ENCODE measurements at places on chromosomes 13 and 19.
A peak's percentile ranks its signal among the peaks of the same experiment; 100 is the strongest.

DNA sequence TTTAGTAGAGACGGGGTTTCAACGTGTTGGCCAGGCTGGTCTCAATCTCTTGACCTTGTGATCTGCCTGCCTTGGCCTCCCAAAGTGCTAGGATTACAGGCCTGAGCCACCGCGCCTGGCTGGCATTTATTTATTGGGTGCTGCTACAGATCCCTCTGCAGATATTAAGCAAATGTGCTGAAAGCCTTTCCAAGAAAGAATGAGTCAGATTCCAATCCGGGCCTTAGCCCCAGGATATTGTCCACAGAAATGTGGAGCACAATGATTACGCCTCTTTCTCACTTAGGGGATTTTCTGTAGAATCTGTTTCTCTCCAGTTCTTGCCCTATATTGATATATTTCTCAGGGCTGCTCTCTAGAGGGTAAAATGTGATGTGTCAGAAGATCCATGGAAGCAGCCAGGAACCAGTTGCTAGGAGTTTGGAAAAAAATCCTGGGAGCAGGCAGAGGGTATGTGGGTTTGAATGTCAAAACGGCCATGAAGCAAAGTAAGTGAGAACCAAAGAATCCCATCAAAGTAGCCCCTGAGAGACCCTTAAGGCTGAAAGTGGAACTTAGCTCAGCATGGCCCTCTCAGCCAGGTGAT is 24.8 kb upstream of the IGFL4 start:
- no peak for DNase-seq

DNA sequence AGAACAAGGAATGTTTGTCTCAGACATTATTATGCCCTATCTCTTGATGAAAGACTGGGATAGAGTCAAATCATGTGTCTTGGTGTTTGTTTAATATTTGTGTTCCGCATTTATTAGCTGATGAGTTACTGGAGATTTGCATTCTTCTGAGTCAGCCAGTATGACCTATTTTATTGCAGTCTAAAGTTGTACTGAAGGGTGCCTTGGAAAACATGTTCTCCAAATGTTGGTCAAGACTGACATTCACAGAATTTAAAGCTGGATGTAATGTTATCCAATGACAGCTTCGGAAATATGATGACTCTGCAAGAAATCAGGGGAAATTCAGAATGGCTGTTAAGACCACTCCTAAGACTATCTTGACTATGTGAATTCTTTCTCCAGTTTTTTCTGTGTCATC is 134.0 kb downstream of the KCNRG start:
- DNase-seq, result no peak

GRCh38 chr13:71758828-71759227 is 108.2 kb downstream of the DACH1 start:
- no peak for DNase-seq

GRCh38 chr19:10797541-10798256 is 38.3 kb downstream of the TMED1 start:
- peak; percentile 79 for DNase-seq

GRCh38 chr13:110215606-110216005 is 91.4 kb downstream of the COL4A1 start:
- no peak for DNase-seq

DNA sequence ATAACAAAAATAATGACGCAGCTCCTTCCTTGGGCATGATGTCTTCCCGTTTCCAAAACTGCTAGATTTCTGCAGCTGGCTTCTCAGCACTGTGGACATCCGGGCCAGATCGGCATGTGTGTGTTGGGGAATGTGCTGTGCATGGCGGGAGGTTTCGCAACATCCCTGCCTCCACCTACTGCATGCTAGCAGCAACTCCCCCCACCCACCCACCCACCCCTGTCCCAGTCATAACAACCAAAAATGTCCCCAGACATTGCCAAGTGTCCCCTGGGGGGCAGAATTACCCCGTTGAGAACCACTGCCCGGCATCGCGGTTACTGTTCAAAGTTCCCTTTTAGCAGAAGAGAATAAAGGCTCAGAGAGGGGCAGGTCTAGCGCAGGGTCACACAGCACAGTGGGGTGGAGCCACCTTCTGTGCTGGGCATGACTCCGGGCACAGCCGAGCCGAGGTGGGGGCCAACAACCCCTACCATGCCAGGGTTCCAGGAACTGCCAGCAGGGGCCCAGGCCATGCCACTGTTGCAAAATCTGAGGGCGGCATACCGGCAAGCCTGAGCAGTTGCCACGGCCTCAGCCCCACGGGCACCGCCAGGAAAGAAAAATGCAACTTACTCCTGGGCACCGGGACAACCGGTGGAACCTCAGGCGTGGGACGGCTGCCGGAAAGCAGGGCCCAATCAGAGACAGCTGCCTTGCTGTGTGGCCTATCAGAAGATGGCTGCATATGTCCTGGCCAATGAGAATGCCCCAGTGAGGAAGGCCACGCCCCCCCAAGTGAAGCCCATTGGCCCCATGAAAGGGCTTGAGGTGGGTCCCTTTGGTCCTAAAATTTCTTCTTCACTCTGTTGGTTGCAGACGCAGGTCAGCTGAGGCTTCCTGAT is 22.5 kb upstream of the NFIC start:
- no peak for DNase-seq

GRCh38 chr13:46682015-46682414 is 114.9 kb downstream of the ESD start:
- DNase-seq, result no peak

- no peak for DNase-seq
Observed at GRCh38 chr13:60494296-60494695, 97.3 kb downstream of the TDRD3 start.
